Esophagus squamous epithelium (tissue), 5 donors: ENCODE measurements at places on chromosomes 3 and 15.

DNA sequence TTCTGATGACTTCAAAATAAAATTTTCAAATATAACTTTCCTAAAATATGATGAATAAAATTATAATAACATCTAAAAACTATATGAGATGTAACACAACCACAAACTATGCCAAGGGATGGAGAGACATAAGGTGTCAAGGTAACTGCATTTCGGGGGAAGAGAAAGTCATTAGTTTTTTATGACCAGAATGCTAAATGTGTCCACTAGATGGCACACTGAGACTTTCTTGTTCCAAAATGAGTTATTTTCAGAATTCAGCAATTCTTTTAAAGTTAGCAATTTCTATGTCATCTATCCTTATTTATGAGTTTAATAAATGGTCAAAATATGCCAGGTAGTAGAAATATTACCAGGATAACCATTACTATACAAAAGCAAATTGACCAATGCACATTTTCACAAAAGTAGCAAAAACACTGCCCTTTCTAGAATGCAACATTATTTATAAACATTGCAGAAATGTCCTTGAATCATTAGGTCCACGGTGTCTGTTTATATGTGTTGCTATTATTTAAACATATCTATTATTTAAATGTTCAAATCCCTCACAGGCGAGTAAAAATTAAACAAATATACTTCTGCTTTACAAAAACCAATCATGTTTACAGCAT, 374.2 kb downstream of the PLCL2 start:
- DNase-seq = no peak

DNA sequence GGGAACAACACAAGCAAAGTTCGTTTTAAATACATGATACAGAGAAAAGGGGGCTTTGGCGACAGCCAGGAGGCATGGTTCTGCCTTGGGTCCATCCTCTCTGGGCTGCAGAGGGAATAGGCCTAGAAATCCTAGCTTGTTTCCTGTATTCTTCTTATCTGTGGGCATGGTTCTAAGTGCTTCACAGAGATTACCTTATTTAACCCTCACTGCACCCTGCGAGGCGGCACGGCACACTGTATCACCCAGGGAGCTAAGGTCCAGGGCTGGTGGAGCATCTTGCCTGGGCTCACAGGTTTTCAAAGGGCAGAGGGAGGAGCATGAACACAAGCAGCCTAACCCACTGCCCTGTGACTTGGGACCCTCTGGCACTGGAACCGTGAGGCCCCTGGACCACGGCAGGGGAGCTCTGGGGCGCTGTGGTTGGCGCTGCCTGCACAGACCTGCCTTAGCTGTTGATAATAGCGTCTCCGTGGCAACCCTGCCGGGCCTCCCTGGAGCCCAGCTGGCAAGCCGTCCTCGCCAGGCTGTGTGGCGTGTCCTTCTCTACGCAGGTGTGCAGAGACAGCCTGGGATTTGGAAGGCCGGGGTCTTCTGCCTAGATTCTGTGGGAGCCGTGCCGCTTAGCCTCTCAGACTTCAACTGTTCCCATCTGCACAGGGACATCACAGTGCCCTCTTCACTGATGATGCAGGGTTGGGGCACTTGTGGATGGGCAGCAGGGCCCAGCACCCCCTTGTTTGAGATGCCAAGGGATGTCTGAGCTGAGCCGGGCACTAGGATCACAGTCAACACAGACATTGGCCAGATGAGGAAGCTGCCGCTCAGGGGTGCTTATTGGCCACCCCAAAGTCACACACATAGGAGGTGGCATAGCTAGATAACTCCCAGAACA, 154.6 kb upstream of the TLE3 start:
- no peak for DNase-seq

GRCh38 chr15:89805241-89806209, 9.1 kb downstream of the ANPEP start:
- no peak for DNase-seq

DNA sequence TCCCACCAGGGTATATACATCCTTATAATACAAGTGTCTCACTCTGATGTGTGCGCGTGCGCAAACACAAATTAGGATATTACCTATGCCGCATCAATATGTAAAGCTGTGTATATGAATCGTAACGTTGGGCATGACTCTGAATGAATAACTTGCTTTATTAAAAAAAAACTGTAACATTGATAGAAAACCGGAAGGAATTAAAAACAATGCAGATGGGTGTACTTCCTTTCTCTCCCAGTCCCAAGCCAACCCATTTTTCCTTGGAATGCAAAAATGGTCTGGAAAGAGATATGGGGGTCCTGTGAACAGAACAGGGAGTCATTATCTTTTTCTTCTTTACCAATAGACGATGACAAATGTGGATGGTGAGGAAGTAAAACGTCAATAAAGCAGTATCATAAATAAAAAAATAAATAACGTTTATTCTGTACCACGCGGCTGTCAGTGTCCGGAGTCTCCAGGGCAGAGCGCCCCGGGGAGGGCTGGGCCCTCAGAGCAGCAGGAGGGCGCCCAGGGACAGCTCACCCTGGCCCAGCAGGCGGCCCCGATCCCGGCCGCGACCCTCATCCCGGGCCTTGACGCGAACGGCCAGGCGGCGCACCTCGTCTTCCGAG, 1.6 kb downstream of the C2CD4B start:
- no peak for DNase-seq

DNA sequence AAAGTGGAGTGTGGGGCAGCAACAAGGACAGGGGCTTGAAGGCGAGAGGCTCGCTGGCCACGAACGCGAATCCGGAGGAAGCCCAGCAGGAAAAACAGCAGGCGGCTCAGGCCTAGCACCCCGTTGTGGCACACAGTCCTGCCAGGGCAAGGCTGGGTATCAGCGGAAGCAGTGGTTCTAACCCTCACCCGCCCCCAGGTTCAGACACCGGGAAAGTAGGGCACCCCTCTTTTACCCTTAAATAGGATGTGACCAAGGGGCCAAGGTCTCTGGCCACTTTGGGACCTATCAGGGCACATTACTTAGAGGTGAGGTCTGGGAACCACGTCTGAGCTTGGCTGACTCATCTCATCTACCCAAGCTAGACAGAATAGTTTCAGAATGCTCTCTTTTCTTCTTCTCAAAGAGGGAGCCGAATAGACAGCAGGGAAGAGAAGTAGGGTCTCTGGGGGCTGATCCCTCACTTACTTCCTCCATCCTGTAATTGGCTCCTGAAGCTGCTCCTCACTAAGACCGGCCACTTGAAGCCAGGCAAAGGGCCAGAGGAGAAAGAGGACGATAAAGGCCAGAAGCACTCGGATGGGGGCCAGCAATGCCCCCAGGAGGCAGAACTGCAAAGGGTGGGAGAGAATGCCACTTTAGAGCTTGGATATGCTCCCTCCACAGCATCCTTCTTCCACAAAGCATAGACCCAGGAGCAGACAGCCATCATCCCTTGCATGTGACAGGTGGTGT, 1.7 kb downstream of the LPCAT4 start:
- DNase-seq = no peak

GRCh38 chr3:132513057-132513456, 84.0 kb upstream of the ACKR4 start:
- DNase-seq = no peak

DNA sequence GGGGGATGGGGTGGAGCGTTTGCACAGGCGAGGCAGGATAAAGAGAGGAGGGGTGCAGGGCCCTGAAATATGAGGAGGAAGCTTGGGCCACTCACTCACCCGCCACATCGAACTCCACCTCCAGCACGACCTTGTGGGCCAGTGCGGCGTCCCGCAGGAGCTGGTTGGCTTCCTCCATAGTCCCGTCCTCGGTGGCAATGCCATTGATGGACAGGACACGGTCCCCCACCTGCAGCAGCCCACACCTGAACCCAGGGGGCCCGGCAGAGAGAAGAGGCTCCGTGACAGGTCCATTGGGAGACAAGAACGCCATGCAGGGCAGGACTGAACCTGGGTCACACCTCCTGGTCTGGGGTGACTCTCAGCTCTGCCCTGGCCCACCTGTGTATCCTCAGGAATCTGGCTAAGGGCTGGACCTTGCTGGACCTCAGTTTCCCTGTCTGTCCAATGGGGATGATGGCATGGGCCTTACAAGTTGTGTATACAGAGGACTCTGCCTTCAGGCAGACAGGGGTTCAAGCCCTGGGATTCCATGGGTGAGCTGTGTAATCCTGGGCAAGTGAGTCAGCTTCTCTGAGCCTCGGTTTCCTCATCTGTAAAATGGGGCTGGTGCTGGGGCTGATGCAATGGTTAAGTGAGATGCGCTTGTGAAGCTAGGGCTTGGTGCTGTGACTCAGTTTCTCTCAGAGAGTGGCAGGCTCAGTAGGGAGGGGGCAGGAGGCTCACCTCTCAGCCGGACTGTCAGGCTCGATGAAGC, 26.4 kb downstream of the GRIP2 start:
- DNase-seq = no peak

DNA sequence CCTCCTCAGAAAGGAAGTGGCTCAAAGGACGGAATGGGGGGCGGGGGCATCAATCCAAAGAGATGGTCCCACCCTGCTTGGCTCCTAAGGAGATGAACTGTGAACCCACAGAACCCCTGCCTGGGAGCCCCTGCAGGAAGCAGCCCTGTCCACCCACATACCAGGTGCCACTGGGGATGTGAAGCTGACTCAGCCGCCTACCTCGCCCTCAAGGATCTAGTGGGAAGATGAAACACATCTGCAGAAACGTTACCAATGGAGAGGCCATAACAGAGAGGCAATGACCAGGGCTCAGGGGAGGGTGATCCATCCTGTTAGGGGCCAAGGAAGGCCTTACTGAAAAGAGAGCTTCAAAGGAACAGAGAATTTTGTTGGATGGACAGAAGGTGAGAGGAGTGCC, 35.1 kb downstream of the EAF1 start:
- no peak for DNase-seq

DNA sequence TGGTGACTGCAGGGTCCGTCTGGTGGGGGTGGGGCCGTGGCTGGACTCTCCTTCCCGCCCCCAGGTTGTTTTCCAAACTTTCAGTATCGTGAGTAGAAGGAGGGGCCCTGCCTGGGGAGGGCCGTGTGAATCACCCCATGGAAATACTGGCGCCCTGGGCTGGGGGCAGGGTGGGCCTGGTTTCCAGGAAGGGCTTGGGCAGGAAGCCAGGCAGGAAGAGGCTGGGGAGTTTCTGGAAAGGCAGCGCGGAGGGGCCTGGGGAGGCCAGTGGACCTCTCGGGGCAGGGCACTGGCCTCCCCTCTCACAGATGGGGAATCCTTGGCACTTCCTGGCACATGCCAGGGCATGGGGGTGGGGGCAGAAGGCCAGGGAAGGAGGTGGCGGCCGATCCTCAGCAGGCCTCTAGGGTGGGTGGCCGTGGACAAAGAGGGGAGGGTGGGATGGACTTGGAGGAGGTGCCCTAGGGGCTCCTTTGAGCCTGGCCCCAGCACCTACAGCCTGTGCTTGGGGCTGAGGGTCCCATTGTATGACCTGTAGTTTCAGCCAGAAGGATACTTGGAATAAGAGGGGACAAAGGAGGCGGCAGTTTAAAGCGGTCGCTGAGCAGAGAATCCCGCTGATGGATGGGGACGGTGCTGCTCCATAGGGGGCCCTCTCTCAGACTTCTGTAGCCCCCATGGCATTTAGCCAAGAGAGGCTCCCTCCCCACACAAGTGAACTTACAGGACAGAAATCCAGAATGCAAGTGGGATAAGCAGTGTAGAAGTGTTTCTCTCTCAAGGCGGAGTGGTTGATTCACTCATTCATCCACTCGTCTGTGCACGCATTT, 56.5 kb upstream of the GATA2 start:
- DNase-seq = no peak

- DNase-seq = no peak
Observed at GRCh38 chr3:81462921-81463320, 298.5 kb downstream of the GBE1 start.

GRCh38 chr3:112314649-112315048, 18.3 kb upstream of the CD200 start:
- no peak for DNase-seq

- no peak for DNase-seq
Observed at GRCh38 chr3:112247900-112248299, 46.1 kb downstream of the SLC9C1 start.
